CD14-positive monocyte (primary cell): ENCODE measurements at places on chromosomes 13 and 19.

DNA sequence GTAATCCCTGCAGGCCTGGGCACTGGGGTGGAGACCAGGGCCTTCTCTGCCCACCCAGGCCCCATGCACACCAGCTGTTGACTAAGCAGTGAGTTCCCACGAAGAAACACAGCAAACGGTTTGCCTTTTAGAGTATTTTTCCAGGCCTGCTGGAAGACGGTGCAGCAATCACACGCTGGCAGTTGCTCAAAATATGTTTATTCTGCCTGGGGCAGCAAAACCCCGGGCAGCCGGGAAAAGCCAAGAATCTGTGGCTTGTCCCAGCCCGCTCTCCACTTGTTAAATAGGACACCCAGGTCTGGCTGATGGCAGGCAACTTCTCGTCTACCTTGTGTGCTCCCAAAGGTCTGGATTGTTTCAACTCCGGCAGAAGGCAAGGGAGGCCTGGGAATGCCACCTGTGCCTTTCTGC, 40.8 kb downstream of the GGACT start:
- no peak for DNase-seq

DNA sequence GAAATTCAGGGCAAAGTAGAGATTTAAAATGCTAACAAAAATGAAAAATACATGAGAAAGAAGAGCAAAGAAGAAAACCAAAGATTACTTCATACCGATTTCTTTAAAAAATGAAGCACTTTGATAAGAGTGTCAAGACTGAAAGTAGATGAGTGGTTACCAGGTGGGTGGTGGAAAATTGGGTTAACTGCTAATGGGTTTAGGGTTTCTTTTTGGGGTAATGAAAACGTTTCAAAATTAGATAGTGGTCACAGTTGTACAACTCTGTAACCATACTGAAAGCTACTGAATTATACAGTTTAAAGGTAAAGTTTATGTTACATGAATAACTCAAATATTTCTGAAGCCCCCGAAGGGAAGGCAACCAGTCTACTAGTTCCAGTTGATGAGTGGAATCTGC, 179.4 kb downstream of the NDFIP2 start:
- DNase-seq: no peak

GRCh38 chr19:53849237-53849676, 18.4 kb upstream of the MYADM start:
- DNase-seq: peak; percentile 89

DNA sequence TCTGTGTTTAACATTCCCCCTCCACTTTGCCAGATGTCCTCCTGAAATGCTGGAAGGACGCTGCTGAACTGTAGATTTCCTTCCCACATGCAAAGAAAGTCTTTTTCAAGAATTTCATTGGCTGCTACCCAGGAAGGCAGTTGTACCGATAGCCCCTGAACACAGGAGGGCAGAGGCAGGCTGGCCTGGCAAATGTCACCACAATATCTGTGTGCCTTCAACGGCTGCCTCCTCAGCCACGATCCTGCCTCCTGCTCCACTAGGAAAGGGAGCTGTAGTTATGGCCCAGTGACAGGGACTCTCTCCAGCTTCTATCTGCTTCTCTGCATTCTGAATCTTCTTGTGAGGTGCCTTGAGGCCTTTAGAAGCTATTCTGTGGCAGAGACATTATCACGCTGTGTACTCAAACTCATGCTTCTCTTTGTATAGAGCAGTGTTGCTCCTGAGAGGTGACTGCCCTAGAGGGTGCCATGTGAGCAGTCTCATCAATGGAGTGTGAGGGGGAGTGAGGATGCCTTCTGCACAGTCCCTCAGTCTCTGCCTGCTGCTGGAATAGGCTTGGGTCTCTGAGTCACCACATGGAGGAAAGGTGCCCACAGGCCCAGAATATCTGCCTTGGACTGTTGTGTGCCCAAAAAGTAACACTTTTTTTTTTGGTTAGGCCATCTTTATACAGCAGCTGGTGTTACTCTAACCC, 279.8 kb downstream of the DNAJC15 start:
- no peak for DNase-seq

DNA sequence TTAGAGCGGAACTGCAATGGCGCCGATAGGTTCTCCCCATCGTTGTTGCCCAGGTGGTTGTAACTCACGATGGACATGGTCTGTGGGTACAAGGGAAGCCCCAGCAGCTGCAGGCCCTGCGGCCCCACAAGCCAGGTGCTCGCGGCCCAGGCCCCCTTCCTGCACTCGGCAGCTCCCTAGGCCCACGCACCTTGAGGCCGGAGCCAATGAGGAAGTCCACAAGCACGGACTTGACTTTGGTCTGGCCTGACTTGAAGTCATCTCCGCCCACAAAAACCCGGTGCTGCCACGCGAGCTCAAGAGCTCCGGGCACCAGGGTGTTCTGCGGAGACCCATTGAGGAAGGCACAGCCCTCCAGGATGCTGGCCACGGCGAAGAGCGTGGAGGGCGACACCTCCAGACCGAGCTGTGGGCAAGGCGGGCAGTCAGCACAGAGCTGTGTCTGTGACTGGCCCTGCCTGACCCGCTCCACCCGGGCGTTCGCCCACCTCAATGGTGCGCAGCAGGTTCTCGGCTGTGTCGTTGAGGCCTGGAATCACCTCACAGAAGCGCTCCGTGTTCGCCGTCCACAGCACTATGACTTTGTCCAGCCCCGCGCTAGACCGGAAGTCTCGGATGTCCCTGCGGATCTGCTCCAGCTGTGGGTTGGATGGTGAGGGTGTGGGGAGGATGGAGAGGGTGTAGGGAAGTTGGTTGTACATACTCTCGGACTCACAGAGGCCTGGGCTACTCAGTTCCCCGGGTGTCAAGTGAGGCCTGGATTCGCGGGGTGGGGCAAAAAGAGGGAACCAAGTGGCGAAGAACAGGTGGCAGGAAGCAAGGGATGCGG, 1.9 kb downstream of the ISYNA1 start:
- DNase-seq: no peak

DNA sequence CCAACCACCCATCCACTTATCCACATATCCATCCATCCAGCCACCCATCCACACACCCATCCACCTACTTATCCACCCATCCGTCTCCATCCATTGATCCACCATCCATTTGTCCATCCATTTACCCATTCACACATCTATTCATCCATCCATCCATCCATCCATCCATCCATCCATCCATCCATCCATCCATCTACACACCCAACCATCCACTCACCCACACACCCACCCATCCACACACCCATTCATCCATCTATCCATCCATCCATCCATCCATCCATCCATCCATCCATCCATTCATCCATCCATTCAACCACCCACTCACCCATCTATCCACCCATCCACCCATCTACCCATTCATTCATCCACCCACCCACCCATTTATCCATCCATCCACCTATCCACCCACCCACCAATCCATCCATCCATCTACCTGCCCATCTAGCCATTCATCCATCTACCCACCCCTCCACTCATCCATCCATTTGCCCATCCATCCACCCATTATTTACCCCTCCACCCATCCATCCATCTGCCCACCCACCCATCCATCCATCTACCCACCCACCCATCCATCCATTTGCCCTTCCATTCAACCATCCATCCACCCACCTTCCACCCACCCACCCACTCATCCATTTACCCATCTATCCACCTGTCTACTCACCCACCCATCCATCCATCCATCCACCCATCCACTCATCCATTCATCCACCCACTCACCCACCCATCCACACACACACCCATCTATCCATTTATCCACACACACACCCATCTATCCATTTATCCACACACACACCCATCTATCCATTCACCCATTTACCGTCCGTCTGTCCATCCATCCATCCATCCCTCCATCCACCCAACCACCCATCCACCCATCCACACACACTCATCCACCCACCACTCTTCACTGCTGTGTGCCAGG, 2.5 kb upstream of the TMPRSS9 start:
- no peak for DNase-seq

DNA sequence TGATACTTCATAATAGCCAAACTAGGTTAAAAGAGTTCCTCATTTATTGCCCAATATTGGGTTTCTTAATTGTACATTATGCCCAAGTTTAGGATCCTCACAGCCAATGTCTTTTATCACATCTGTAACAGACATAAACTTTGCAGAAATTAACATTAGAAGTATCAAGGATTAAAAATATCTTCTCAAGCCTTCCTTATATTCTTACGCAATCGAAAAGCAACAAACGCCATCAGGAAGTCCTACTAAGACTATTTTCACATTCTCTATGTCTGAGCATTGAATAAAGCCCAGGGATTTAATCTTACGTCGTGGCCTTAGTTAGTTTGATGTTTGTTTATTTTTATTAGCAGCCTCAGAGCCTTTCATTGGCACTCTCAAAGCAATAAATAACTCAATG, 1660.4 kb upstream of the MIR17HG start:
- DNase-seq: no peak

GRCh38 chr13:24746618-24747247, 17.2 kb upstream of the RNF17 start:
- DNase-seq: no peak

- DNase-seq: no peak
Observed at GRCh38 chr19:1647501-1648458, 4.6 kb downstream of the TCF3 start.

DNA sequence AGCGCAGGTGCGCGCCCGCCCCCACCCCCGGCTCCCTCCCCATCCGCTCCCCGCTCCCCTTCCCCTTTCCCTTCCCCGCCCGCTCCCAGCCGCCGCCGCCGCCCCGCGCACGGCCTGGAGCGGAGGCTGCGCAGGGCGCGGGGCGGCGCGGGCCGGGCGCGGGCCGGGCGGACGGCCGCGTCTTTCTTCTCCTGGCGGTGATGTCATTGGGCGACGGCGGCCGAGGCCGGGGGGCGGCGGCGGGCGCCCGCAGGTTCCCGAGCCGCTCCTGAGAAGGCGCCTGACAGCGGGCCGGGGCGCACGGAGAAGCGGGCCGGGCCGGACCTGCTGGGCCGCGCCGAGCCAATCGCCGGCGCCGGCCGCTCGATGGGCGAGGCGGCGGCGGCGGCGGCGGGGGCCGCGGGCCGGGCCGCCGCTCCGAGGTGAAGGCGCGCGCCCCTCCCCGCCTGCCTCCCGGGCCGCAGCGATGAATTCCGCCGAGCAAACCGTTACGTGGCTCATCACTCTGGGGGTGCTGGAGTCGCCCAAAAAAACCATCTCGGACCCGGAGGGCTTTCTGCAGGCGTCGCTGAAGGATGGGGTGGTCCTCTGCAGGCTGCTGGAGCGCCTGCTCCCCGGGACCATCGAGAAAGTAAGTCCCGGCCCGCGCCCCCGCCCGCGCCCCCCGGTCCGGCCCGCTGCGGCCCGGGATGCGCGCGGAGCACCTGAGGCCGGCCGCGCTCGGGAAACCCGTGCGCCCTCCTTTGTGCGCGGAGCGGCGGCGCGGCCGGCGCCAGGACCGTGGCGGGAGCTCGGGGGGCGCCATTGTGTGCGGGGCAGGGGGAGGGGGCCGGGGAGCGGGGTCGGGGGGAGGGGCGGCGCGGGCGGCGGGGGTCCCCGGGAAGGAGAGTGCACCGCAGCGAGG, at the start of gene ARHGEF7:
Gene ARHGEF7 (plus strand): TSS at position 250 of the 904 bp plus-strand sequence. CDS start 217 bp downstream, at position 467.
- DNase-seq: no peak

DNA sequence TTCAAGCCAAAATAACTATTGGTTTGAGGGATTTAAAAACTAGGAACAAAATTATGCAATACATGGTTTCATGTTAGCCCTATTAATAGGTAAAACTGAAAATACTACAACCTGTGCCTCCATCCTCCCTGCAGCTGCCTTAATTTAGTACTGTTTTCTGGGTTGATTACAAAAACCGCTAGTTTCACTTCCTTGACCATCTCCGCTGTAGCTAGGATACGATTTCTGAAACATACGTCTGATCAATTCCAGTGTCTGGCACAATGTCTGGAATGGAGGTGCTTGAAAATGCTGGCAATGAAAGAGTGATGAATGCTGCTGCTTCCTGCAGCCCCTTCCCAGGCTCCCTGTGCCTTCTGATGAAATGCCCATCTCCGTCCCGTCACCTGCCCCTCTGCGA, 273.5 kb downstream of the SHISA2 start:
- DNase-seq: no peak

GRCh38 chr13:30585748-30586262, 31.9 kb upstream of the USPL1 start:
- DNase-seq: no peak

DNA sequence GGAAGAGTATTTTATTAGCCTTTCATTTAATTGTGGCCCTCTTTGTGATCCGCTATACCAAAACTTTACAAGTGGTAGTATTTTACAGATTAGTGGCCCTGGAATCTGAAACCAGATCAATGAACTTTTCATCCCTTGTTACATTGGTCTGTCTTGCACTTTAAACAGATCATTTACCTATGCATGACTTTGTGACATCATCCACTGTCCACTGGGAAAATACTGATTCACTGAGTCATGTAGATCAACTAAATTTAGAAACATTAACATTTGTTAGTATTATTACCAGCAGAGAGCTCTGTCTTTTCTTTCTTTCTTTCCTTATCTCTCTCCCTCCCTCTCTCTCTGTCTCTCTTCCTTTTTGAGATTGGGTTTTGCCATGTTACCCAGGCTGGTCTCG, 17.5 kb downstream of the PCDH8 start:
- no peak for DNase-seq

GRCh38 chr13:51981355-51981754, 29.9 kb downstream of the ATP7B start:
- no peak for DNase-seq

GRCh38 chr13:24152292-24153214, 8.0 kb upstream of the SPATA13 start:
- DNase-seq: no peak

GRCh38 chr19:6058518-6059201, 51.6 kb downstream of the RFX2 start:
- DNase-seq: no peak

DNA sequence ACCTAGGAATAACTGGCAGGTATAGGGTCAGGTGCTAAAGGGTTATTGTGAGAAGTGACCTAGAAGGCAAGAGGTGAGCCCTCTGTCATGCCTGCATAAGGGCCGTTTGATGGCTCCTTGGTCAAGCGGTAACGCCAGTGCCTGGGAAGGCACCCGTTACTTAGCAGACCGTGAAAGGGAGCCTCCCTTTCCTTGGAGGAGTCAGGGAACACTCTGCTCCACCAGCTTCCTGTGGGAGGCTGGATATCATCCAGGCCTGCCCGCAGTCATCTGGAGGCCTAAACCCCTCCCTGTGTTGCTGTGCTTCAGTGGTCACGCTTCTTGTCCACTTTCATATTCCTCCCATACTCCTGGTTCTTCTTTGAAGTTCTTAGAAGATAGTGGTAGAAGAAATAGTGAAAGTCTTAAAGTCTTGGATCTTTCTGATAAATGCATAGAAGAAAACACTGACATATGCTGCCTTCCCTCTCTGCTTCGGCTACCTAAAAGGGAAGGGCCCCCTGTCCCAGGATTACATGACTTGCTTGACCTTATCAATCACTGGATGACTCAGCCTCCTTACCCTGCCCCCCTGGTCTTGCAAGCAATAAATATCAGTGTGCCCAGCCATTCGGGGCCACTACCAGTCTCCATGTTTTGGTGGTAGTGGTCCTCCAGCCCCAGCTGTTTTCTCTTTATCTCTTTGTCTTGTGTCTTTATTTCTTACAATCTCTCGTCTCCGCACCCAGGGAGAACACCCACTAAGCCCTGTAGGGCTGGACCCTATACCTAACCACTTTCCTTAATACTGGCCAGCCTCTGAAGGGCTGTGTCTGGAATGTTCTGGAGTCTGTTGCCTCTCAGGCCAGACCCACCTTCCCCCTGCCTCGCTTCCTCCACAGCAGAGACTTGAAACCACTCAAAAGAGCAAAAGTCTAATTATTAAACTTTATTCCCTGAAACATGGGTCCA, 16.1 kb upstream of the ABCC4 start:
- no peak for DNase-seq

GRCh38 chr13:38519229-38519911, 167.5 kb upstream of the FREM2 start:
- no peak for DNase-seq

- peak; percentile 93 for DNase-seq
Observed at GRCh38 chr13:112689303-112690245, at the start of gene ATP11A. ATP11A (plus strand) TSS chr13:112690038; CDS start chr13:112690417, 379 bp downstream.

- DNase-seq: no peak
Observed at GRCh38 chr13:36033035-36033434, 98.1 kb downstream of the DCLK1 start.
